ENCODE measurements at places on chromosomes 7 and 10.

GRCh38 chr7:106239406-106239805, 45.4 kb downstream of the NAMPT start:
- no peak for DNase-seq

DNA sequence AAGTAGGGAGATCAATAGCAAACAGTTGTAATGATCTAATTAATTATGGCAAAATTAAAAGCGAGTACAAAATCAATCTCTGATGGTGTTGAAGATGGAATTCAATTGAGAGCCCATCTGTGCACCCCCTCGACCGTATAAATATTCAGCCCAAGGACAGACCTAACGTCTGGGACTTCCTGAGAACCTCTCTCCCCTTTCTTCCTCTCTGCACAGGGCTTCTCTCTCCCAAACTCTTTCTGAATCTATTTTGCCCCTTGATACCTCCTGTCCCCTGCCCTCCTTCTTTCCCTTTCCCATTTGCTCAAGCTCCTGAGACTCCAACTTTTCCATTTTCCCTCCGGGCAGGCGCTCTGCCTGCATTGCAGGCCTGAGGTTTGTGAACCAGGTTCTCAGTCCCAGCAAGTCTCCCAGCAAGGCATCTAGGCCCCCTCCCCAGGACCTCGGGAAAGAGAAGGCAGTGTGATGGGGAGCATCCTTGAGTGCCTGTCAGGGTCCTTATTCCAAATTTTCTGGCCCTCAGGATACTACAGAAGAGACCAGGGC, 8.5 kb upstream of the PAX2 start:
- DNase-seq, result peak; percentile 35

- no peak for DNase-seq
Observed at GRCh38 chr7:95658676-95659075, 62.4 kb upstream of the PDK4 start.

- no peak for DNase-seq
Observed at GRCh38 chr7:158781974-158782664, 47.2 kb downstream of the ESYT2 start.

GRCh38 chr10:34172936-34173533, 642.1 kb downstream of the PARD3 start:
- DNase-seq, result no peak

DNA sequence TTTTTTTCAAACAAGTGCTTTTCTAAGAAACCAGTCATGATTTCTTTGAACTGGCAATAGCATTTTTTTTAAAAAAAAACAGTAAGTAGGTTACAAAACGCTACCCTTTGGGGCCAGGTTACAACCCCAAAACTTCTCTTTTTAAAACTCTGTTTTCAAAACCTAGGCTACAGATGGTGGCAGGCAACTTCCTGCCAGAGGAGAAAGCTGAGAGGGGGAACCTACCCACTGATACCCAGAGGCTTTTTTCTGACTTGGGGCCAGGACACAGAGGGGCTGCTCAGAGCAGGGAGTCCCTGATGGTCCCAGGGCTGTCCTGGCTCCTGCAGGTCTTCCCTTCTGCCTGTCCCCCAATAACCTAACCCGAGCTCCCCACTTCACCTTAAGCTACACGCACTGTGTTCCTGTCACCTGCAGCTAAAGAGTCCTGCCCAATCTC, 6.9 kb downstream of the STN1 start:
- DNase-seq, result no peak

DNA sequence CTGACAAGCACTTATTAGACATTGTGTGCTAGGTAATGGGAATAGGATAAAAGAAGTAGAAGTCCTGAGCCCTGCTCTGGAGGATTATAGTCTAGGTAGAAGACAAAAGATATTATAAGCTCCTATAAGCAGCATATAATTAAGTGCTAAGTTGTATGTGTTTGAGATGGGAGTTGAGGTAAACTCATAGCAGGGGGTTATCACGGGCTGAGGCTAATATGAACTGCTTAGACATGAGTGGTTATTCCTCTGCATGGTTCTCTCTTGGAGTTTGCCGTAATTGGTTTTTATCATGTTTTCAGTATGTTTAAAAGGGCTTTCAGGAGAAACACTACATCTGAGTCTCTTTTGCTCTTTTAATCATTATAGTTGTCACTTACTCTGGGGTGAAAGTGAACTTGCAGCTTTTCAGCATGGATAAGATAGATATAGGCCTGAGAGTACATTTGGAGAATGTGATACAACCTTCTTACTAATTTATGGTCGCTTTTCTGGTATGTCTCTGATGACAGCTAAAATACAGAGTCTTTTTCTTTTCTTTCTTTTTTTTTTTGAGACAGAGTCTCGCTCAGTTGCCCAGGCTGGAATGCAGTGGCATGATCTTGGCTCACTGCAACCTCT, 39.0 kb downstream of the SMNDC1 start:
- no peak for DNase-seq

DNA sequence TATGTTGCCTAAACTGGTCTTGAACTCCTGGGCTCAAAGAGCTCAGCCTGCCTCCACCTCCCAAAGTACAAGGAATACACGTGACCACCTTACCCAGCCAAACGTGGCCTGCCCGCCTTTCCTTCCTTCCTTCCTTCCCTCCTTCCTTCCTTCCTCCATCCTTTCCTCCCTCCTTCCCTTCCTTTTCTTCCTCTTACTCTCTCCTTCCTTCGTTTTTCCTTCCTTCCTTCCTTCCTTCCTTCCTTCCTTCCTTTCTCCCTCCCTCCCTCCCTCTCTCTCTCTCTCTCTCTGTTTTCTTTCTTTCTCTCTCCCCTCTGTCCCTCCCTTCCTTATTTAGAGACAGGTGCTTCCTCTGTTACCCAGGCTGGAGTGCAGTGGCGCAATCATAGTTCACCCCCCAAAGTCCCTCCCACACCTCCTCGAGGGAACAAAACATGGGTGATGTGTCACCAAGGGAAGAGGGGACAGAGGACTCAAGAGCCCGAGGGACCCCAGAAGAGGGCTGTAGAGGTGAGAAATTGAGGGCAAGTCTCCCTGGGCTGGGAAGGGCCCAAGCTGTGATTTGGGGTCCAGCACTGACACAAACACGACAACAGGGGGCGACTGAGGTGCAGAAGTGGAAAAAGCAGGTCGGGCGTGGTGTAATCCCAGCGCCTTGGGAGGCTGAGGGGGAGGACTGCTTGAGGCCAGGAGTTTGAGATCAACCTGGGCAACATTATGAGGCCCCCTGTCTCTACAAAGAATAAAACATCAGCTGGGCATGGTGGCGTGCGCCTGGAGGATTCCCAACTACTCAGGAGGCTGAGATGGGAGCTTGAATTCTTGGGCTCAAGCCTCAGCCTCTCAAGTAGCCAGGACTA, 28.1 kb downstream of the EPHB4 start:
- peak; percentile 77 for DNase-seq

DNA sequence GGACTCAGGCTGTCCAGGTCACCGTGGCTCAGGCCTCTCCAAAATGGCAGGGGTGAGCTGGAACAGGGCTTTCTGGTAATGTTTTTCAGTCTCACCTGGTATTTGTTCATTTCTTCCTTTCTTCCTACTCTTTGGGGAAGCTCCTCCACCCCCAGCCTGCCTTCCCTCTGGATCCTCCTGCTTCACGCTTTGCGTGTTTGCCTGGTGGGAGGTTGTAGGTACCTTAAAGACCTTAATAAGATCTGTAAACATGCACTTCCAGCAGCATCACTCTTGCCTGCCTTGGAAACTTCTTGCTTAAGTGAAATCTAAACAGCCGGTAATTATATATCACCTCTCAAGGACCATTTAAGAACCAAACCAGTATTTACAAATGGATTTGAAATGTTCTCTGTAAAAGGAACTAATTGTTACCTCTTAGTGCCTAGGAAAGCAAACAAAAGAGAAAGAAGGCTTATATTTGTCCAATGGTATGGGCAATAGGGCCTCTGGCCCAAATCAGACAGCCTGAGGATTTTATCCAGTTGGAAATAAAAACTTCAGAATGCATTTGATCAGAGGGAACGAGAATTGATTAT, 339.9 kb downstream of the CCSER2 start:
- DNase-seq, result no peak

All from H7 (cell line).